Hypothalamus (tissue), 51 donors: ENCODE measurements at places on chromosomes 7 and 10.

- no peak for DNase-seq
Observed at GRCh38 chr10:78863140-78863905, 205.4 kb upstream of the ZMIZ1 start.

DNA sequence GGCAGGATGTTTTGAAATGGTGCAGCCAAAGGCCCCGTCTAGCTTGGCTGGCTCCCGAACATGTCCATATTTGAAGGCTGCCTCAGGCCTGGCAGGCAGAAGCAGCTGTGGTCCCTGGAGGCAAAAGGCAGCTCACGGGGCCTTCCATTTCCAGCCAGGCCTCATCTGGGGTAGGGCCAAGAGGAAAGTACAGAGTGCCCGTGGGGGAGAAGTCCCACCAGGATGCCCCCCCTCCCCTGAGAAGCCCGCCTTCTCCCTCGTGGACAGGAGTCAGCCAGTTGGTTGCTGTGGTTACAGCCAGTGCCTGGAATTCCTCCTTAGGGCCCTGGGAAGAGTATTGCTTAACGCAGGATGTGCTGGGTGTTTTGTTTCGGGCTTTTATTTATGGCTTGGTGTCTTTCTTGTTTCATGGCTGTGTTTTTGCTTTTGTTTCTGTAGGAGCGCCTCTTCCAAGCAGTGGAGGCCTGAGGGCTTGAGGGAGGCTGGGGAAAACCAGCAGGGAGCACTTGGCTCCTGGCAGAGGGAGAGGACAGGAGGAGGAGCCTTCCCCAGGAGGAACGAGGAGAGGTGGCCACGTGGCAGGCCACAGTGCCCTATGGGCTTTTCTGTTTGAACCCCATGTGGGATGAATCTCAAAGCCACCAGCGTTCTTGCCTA is 45.4 kb downstream of the CHST3 start:
- DNase-seq, result peak; percentile 88

GRCh38 chr7:83806538-83806937 is 157.6 kb upstream of the SEMA3E start:
- no peak for DNase-seq

- DNase-seq, result no peak
Observed at GRCh38 chr10:71084818-71085126, 127.6 kb upstream of the UNC5B start.

DNA sequence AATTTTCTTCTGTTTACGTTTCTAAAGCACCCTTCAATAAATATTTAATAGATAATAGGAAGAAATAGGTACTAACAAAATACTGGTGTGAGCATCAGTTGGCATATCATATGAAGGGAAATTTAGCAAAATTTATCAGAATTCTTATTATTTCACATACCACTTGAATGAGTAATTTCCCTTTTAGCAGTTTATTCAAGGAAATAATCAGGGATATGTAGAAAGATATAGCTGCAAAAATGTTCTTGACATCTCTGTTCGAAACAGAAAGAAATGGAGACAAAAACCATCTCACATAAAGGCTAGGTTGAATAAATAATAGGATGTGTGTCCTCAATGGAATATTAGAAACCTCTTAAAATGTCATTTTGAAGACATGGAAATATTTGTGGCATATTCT is 35.8 kb upstream of the PIP4K2A start:
- DNase-seq, result no peak

- no peak for DNase-seq
Observed at GRCh38 chr10:35420827-35421552, 84.7 kb downstream of the CCNY start.

DNA sequence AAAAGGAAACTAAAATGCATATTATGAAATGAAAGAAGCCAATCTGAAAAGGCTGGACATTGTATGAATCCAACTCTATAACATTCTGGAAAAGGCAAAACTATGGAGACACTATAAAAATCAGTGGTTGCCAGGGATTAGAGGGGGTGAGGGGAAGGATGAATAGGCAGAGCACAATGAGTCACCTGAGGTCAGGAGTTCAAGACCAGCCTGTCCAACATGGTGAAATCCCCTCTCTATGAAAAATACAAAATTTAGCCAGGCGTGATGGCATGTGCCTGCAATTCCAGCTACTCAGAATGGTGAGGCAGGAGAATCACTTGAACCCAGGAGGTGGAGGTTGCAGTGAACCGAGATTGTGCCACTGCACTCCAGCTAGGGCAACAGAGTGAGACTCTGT is 324.8 kb upstream of the PHYHIPL start:
- DNase-seq, result no peak

DNA sequence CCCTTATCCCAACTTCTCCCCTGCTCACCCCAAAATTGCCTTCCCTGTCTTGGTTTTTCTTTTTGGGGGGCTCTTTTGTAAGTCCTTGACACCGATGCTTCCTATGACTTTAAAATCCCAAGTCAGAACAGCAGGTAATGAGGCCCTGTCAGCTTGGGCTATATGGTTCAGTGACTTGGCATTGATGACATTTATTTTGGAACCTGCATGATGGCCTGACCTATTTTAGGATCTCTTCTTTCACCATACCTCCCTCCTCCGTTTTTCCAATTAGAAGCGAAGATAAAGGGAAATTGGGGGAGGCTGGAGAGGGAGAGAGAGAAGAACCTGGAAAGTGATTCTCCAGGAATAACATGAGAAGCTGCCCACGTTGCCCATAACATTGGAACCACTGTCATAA is 424.9 kb upstream of the AUTS2 start:
- DNase-seq, result no peak

GRCh38 chr7:151047976-151048815 is at the start of gene ASIC3:
TSS of gene ASIC3 (plus strand) at chr7:151048531. CDS start at chr7:151048886, 355 bp downstream.
- no peak for DNase-seq

DNA sequence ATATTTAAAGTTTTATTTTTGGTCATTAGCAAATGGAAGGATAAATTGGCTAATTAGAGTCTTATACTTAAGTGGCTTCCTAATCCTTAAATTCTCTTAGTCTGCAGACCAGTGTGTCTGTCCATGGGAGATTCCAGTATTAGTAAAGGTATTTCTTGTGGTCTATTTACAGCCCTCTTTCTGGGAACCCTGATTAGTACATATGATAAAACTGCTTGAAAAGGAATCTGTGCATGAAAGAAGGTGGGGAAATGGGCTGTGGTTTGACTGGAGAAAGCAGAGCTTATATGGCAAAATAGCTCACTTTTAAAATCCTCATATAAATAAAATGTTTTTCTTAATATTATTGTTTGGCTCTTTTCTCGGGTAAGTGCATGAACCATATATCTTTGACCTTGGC is 124.5 kb upstream of the RHOBTB1 start:
- DNase-seq, result no peak

GRCh38 chr10:70566515-70567290 is 35.8 kb downstream of the PRF1 start:
- DNase-seq, result no peak

- DNase-seq, result no peak
Observed at GRCh38 chr7:45244981-45245380, 87.4 kb downstream of the RAMP3 start.

DNA sequence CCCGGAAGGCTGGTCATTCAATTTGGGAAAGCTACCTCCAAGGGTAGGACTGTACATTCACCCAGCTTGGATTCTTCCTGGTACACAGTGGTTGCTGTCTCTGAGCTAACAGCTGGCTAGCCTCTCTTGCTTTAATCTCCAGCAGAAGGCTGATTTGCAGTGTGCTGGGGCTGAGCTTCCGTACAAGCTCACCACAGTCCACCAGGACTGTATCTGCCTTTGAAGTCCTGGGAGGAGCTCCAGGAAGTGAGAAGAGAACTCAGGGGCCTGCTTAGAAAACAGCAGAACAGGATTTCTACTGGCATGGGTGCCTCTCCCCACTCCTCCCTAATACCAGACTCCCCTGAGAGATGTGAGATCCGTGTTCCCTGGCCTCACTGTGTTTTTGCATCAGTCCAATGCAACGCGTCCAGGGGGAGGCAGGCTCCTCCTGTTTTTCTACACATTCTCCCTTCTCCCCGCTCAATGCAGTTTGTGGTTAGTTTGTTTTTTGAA is 6.6 kb downstream of the AFAP1L2 start:
- DNase-seq, result no peak

GRCh38 chr7:42854571-42855118 is 57.2 kb downstream of the C7orf25 start:
- no peak for DNase-seq

GRCh38 chr7:117157241-117158209 is 165.3 kb downstream of the WNT2 start:
- DNase-seq, result peak; percentile 8

- no peak for DNase-seq
Observed at GRCh38 chr7:44394636-44395035, 69.2 kb upstream of the CAMK2B start.

- DNase-seq, result no peak
Observed at GRCh38 chr7:42981601-42982000, 49.4 kb downstream of the MRPL32 start.

DNA sequence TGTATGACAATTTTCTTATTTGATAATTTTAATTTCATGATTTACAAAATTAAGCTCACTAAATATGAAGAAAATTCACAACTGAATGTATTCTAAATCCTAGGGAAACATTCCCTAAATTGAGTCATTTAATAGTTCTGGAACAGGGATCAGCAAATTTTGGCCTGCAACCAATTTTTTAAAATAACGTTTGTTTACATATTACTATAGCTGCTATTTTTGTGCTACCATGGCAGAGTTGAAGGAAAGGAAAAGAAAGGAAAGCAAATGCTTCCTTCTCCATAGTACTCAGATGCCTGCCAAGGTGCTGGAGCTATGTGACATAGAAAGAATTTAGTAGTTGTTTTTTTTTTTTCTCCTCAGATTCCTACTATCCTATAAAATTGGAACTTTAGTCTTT is 1307.7 kb upstream of the LRRTM3 start:
- no peak for DNase-seq

GRCh38 chr10:112915590-112916572 is 34.2 kb upstream of the TCF7L2 start:
- no peak for DNase-seq

GRCh38 chr10:18082381-18082780 is 57.8 kb upstream of the CACNB2 start:
- no peak for DNase-seq

- DNase-seq, result no peak
Observed at GRCh38 chr7:132083126-132083525, 493.1 kb downstream of the PLXNA4 start.

DNA sequence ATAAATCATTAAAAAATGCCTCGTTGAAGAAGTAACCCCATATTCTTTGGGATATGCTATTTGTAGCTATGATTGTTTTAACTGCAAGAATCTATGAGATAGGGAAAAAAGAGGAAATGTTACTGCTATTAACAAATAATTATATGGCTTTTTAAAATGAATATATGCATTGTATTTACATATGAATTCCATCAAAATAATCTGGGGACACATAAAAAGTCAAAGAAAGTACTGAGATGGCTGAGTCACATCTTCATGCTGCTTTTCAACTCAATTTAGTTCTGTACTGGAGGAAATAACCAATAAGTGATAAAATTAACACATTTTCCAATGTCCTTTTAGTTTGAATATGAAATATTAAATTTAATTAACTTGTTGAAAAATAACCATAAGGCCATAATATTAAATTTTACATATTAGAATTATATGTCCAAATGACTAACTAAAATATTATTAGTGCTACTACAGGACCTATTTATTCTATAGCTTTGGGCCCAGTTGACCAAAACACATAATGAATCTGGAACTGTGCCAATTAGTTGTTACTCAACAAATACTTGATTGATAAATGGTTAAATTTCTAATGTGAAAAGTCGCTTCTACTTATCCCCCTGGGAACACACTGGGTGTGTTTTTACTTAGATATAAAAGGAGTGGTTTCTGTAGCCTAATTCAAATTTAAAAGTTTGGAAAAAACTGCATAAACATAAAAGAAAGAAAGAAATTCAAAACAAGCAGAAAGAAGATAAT is 214.6 kb upstream of the PFKP start:
- no peak for DNase-seq

GRCh38 chr7:3000566-3000965 is 43.1 kb downstream of the CARD11 start:
- no peak for DNase-seq

DNA sequence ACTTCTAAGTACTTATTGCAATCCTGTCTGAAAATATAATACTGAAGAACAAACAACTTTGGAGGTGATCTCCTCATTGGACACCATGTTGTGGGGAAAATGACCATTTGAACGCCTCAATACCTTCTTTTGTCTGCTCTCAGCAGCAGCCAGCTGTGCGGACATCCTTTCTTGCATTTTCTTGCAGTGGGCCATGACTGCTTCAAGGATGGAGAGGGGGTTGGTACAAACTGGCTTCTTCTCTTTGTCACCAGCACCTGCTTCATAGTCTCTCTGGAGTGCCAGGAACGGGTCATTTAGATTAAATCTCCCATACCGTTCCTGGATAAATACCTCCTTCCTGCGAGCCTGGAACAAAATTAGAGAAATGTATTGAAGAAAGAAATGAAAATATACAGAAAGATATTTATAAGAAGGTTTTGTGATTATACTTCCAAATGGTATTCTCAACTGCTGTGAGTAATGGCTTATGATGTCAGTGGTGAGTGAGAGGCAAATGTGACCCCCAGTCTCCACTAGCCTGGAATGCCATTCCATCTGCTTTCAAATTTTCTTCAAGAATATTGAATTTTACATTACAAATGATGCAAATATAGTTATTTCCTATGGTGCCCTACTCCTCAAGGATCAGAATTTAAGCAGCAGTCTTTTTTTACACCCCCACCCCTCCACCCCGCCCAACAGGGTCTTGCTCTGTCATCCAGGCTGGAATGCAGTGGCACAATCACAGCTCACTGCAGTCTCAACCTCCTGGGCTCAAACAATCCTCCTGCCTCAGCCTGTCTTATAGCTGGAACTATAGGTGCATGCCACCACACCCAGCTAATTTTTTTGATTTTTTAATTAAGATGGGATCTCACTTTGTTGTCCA is 62.4 kb downstream of the CTTNBP2 start:
- no peak for DNase-seq

DNA sequence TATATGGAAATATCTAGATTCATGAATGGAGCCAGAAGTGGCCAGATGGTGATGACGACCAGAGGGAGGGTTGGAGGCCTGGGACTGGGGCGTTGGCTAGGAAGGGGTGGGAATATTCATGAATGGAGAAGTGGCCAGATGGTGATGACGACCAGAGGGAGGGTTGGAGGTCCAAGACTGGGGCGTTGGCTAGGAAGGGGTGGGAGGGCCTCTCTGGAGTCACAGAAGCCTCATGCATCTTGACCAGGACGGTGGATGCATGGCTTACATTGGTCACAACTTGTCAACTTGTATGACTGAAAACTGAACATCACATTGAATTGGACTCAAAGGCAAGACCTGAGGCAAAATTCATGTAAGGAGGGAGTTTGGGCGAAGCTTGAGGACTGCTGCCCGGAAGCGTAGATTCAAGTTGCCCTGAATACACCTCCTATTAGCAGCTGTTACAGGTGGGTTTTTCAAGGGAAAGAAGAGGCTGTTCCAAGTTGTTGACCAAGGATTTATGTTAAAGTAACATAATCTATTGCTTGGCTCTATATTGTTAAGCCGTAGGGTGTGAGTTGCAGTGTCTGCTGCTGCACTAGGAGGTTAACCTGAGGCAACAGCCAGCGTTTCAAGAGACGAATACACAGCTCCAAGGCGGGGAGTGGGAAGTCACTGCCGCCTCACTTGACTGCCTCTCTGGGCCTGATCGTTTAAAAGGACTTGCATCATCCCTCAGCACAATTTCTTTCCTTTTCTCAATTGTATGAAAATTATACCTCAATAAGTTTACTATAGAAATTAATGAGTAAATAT is 55.1 kb upstream of the FAM20C start:
- no peak for DNase-seq
